Naive thymus-derived CD8-positive, alpha-beta T cell (primary cell): ENCODE measurements at places on chromosomes 7 and 10.
A peak's percentile ranks its signal among the peaks of the same experiment; 100 is the strongest.

DNA sequence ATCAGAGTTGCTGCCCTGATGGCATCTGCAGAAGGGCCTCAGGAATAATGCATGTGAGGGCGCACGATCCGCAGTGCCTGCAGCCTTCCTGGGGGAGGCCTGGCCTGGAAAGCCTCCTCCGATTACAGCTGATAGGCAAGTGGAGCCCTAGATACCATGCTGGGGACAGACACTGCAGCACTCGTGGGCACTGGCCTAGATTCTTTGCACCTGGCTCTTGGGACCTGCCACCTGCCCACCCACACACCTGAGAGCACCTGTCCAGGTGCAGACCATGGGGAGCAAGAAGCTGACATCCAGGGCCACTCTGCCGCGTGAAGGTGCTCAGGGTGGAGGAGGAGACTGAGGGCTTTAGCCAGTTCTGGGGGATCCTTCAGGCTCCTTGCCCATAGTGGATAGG is 14.8 kb downstream of the YKT6 start:
- peak; percentile 41 for DNase-seq

GRCh38 chr7:126755381-126755780 is 497.4 kb downstream of the GRM8 start:
- no peak for DNase-seq

GRCh38 chr7:44735403-44736165 is 13.1 kb upstream of the ZMIZ2 start:
- DNase-seq = no peak

DNA sequence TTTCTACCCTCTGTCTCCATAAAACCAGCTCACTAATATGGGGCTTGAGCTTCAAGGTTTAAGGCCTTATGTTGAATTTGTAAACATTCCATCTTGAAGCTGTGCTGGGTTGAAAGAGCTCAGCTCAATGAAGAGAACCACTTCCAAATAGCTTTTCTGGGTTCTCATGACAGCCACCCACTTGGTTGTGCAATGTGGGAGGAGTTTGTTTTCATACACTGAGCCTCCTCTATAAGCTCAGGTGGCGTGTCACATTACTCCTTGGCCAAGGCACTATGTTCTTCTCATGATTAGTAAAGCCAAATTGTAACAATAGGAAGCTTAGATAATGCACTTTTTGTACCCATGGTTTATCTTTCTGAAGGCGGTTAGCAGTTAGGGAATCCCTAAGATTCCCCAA is 265.6 kb downstream of the PTEN start:
- DNase-seq = no peak

DNA sequence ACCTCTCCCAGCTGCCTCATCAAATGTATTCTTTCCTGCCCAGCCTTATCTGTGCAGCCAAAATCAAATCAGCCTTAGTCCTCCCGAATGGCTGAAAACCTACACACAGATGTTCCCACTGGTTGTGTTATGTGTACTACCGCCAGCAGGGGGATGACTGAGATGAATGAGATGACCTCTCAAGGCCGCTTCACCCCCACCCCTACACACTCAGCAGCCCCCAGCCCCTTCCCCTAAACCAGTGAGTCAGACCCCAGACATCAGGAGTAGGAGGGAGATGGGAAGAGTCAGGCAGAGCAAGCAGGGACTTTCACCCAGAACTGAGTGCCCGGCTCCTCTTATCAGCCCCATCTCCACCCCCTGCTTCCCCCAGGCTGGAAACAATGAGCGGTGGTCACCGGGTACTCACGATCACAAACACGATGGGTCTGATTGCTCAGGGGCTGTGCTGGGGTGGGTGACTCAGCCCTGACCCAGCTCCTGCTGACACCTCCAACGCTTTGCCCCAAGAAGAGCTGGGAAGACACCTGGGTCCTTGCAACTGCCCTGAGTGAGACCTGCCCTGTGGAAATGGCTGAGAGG is 6.5 kb upstream of the C10orf105 start:
- no peak for DNase-seq

DNA sequence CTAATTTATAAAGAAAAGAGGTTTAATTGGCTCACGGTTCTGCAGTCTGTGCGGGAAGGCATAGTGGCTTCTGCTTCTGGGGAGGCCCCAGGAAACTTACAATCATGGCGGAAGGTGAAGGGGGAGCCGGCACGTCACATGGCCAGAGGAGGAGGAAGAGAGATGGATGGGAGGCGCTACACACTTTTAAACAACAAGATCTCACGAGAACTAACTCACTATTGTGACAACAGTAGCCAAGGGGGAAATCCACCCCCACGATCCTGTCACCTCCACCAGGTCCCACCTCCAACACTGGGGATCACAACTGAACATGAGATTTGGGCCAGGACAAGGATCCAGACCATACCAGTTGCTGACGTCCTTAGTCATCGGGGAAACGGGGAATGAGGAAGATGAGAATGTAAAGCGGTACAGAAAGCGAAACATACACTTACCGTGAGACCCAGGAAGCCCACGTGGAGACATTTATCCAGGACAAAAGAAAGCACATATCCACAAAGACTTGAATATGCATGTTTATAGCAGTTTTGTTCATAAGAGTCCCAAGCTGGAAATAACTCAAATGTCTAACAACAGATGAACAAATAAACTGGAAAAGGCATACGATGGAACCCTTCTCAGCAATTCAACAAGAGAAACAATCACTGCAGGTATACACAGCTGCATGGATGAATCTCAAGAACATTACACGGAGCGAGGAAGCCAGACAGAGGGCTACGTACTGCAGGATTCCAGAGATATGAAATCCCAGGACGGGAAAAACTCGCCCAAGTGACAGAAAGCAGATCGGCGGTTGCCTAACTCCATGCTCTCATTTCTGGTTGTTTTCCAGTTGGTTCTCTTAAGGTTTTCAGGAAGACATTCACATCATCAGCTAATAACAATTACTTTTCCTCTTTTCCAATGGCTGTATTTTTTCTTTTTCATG is 26.2 kb upstream of the INPP5A start:
- DNase-seq = no peak

GRCh38 chr10:35580423-35580770 is 24.7 kb upstream of the GJD4 start:
- no peak for DNase-seq

GRCh38 chr7:17929647-17930395 is 10.5 kb downstream of the SNX13 start:
- no peak for DNase-seq

DNA sequence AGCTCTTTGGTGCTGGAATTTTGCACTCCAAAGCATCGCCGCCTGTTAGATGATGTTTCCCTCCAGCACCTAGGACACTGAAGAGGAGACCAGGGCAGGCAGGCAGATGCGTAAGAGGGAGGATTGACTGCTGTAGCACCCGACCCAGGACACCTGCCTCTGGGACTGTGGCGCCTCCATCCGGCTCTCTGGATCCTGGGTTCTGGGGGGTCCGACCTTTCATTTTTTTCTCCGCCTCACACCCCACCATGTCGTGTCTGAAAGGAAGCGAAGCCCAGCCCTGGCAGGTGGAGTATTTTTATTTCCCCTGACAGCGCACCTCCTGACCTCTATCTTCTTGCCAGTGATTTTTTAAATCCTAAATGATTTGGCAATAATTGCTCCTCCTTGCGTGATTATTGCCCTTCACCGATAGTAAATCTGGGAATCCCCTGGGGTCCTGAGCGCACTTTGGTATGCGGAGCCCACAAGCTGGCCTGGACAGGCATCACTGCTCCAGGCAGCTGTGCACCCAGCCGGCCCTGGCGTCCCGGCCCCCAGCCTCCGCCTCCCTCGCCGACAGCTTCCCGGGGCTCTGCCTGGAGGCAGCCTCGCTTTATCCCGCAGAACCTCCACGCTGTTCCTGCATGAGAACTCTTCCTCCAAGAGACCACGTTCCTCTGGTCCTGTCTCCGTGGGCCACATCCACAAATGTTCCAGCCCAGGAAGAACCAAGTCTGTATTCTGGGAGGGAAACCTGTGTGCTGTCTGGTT is 48.4 kb downstream of the LHPP start:
- no peak for DNase-seq

DNA sequence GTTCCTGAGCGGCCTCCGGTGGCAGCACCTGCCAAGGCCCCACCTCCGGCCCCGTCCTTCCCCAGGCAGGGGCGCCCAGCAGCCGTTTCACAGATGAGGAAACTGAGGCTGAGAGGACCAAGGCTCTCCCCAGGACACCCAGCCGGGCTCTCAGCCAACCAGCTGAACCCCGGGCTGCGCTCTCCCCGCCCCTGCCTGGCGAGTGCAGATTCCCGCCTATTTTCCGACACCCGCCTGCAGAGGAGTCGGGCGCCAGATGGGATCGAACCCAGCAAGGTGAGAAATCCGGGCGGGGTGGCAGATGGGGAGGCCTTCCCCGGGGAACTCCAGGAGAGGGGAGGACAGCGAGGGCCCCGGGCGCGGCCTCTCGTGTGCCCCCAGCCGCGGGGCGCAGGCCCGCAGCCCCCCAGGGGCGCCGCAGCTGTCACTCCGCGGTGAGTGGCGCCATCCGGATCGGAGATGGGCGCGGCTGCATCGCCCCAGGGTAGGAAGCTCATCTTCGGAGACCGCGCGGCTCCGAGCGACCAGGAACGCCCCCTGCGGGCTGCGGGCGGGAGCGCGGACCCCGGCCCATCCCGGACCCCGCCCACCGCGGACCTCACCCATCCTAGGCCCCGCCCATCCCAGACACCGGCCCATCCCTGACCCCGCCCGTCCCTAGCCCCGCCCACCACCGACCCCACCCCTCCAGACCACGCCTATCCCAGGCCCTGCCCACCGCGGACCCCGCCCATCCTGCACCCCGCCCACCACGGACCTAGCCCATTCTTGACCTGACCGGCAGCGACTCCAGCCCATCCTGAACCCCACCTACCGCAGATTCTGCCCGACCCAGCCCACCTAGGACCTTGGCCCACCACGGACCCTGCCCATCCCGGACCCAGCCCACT is 90.3 kb downstream of the MICALL2 start:
- no peak for DNase-seq

- DNase-seq = no peak
These were observed 21.3 kb downstream of the MDH2 start for GRCh38 chr7:76069238-76069638.

- no peak for DNase-seq
These were observed 210.5 kb downstream of the ETV1 start for GRCh38 chr7:13778967-13779366.

DNA sequence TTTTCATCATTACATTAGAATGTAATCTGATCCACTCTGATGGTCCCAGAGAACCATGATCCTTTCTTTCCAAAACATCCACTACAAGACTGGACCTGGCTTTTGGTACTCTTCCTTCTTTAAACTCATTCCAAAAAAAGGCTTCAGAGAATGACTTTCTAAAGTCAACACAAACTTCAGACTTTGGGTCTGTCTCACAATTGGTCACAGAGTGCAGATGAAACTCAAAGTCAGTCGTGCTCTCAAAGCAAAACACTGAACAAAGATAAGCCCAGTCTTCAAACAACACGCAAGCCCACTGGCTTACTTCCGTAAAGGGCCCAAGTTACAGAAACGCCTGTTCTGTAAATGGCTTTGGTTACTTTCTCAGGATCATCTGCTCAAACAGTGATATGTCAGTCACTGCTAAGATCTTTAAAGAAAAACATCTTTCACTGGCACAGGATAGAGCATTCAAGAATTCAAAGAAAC is 250.9 kb upstream of the MKLN1 start:
- no peak for DNase-seq

DNA sequence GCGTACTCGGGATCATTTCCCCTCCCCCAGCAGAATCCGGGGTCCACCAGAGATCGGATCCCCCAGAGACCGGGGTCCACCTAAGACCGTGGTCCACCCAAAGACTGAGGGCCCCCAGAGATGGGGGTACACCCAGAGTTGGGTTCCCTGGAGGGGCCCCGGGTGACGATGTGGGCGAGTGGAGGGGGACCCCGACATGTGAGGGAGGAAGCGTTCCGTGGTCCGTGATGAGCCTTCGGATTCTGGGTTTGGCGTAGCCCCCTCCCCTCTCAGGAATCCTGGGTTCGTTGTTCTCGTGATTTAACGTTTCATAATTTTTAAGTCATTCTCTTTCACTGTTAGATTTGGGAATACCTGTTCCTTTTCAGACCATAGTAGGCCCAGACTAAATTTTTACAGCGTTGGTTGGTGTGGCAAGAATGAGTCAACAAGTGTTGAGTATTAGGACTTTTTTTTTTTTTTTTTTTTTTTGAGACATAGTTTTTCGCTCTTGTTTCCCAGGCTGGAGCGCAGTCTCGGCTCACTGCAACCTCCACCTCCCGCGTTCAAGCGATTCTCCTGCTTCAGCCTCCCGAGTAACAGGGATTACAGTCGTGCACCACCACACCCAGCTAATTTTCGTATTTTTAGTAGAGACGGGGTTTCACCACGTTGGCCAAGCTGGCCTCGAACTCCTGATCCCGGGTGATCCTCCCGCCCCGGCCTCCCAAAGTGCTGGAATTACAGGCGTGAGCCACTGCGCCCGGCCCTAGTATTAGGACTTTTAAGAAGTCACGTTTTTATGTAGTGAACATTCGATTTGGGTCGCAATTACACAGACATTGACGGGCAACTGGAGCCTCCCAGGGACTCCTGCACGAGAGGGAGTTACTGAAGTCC is 672 bp downstream of the GTPBP4 start:
- DNase-seq = no peak

DNA sequence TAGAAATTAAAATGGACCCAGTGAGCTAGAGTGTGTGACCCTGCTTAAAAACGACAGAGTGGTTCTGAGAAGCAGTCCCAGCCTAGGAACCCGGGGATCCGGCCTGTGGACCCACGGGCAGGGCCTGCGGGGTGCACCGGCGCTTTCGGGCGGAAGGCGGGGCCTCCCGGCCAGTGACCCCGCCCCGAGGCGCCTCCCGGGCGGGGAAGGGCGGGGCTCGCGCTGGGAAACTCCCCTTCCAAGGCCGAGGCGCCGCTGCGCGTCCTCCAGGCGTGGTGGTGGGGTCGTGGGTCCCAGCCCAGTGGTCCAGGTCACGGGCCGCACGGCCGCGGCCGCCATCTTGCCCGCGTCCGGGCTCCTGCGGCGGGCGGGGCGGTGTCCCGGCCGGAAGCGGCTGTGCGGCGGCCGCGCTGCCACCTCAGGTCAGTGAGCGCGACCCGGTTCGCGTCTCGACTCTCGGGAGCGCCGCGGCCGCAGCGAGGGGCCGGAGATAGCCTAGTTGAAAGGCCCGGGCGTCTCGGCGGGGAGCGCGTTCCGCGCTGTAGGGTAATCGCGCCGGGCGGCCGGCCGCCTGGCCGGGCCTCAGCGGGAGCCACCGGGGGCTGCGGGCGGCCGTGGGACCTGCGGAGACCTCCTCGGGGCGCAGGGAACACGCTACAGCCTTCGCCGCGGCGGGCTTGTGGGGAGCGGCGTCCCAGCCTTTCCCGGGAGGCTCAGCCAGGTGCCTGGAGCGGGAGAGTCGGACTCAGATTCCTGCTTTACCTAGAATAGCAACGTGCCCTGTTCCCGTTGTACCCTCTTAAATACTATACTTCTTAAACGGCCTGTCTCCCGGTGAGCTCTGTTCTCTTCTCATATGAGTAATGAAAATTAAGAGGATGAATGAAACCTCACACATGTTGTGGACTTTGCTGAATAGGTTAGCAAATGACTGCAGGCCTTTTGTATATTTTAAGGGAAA is at the start of gene MIOS:
TSS of gene MIOS (plus strand) at position 234 of the 961 bp plus-strand sequence. CDS start 5,592 bp downstream, outside the sequence.
- peak; percentile 77 for DNase-seq

DNA sequence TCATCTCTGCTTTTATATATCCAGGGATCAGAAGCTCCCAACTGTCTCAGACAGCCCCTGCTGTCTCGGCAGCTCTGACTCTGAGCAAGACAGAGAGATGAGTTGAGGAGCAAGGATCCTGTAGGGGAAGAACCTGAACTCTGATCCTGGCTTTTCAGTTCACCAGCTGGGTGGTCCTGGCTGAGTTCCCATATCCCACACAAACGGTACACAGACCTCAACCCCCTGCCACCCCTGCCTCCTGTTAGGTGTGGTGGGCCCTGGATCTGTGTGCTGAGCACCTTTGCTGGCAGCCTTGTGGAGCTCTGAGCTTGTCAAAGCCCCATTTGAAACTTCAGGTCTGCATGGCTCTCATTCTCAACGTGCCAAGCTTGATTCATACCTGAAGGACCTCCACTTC is 54.3 kb upstream of the GPR26 start:
- DNase-seq = no peak
